ENCODE measurements at places on chromosomes 5 and 9. TPM values are rescaled to one million over a fixed set of nuclear protein-coding genes. Genes with fewer than 3 reads are reported as not detected.

GRCh38 chr9:13535141-13535540 lies 255.6 kb upstream of the MPDZ start:
- H3K27ac ChIP-seq: no peak overlapping the region
- H3K27me3 ChIP-seq: no peaks in the 10 kb centered on the region
- H3K36me3 ChIP-seq: no peaks in the 10 kb centered on the region

- H3K4me1 ChIP-seq: no peaks in the 10 kb centered on the region
- H3K27ac ChIP-seq: no peak overlapping the region
- DNase-seq: no peak
- no peak overlapping the region for H3K4me3 ChIP-seq
- H3K36me3 ChIP-seq: no peaks in the 10 kb centered on the region
These were observed 257.8 kb downstream of the BNC2 start for GRCh38 chr9:16612627-16613026.

- no peaks in the 10 kb centered on the region for H3K36me3 ChIP-seq
- no peaks in the 10 kb centered on the region for H3K27me3 ChIP-seq
- H3K4me3 ChIP-seq: no peak overlapping the region
- no peak overlapping the region for H3K27ac ChIP-seq
These were observed 7.0 kb upstream of the UGT3A2 start for GRCh38 chr5:36073595-36074216.

GRCh38 chr5:31185951-31186350 lies 7.5 kb upstream of the CDH6 start:
- no peaks in the 10 kb centered on the region for H3K4me1 ChIP-seq
- no peaks in the 10 kb centered on the region for H3K27me3 ChIP-seq
- H3K36me3 ChIP-seq: no peaks in the 10 kb centered on the region

- H3K36me3 ChIP-seq: peaks cover 79% of the 10 kb centered on the region
- no peak overlapping the region for H3K27ac ChIP-seq
- H3K4me3 ChIP-seq: no peak overlapping the region
- no peaks in the 10 kb centered on the region for H3K27me3 ChIP-seq
- H3K4me1 ChIP-seq: no peaks in the 10 kb centered on the region
These were observed 29.4 kb upstream of the POMT1 start for GRCh38 chr9:131473198-131473885.

DNA sequence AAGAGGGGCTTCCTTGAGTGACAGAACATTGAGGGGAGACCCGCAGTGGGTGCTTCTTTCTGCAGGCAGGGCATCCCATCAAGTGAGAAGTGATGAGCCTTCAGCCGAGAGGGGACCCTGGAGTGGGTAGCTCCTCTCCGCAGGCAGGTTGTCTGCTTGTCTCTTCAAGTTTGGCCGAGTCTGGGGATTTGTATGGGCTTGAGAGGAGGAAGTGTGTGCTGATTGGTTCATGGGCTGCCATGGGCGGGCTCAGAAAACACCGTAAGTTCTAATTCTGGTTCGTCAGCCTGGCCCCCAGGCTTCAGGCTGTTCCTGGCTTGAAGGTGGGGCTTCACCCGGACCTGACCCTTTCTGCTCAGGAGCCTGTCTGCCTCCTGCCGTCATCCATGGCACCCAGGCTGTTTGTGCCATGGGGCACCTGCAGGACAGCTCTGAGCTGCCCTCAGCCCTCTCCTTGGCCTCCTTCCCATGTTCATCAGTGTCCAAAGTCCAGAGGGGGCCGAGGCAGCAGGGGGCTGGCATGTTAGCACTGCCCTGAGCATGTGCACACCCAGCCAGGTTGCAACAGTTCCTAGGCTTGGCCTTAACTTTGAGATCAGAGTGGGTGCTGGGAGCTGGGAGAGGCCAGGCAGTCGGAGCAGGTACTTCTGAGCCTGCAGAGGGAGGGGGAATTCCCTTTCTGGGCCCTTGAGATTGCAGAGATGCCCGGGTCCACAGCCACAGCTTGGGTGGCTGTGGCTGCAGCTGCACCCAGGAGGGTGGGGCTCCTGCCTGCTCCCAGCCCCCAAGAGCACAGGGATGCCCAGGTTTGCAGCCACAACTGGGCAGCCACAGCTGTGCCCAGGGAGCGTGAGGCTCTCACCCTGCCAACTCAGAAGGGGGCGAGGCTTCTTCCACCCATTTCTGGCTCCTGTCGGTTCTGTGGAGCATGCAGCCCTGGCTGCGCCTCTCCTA lies 13.5 kb upstream of the DHFR start:
- no peaks in the 10 kb centered on the region for H3K27me3 ChIP-seq
- no peak for DNase-seq
- H3K27ac ChIP-seq: no peak overlapping the region
- H3K36me3 ChIP-seq: peaks cover 20% of the 10 kb centered on the region
- no peaks in the 10 kb centered on the region for H3K4me1 ChIP-seq

DNA sequence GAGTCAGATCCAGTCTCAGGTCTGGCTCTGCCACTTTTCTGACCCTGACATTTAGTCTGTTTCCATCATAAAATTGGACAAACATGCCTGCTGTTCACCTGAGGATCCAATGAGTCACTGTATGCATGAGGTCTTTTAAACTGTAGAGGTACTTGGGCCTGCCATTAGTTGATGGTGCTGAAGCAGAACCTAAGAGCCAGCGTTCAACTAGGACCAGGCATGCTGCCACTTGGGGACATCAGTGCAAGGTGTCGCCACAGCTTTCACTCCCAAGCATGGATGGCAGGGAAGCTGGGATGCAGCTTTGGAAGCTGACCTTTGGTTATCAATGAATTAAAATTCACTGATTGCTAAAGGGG lies 37.1 kb downstream of the NEUROG1 start:
- H3K27me3 ChIP-seq: peaks cover 36% of the 10 kb centered on the region
- no peaks in the 10 kb centered on the region for H3K4me1 ChIP-seq
- DNase-seq: no peak
- no peaks in the 10 kb centered on the region for H3K36me3 ChIP-seq
- H3K27ac ChIP-seq: no peak overlapping the region

GRCh38 chr9:123470121-123470782 lies 114.3 kb downstream of the CRB2 start:
- peaks cover 47% of the 10 kb centered on the region for H3K4me1 ChIP-seq
- no peak overlapping the region for H3K4me3 ChIP-seq
- H3K36me3 ChIP-seq: no peaks in the 10 kb centered on the region
- no peaks in the 10 kb centered on the region for H3K27me3 ChIP-seq
- no peak for DNase-seq

DNA sequence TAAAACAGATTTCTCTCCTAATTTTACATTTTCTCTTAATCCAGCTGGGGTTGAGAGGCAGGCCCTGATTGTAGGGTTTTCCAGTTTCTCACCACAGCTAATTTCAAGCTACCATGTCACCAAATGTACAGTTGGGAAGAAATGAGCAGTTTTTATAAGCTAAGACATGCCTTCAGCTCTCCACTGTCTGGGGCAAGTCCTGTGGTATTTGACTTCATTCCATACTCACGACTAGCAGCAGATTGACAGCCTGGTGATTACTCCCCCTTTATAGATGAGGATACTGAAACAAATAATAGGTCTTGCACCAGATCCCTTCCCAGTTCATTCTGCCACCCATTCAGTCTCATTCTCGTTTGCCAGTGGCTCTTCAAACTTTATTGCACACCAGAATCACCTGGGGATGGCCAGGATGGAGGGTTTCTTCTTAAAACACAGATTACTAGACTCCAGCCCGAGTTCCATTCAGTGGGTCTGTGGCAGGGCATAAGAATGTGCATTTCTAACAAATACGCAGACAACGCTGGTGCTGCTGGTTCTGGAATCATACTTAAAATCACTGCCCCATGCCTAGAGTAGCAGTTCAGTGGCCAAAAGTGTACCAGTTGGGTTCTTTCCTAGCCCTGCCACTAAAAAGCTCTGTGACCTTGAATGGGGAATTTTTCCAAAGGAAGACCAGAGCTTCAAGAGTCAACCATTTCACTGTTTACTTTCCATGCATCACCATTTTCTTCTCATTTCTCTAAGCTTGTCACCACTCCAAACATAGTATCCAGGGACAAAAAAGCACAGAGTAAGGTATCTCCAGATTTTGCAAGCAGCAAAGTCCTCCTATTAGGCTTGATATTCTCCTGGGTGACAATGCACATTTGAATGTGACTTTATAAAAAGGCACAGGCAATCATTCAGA lies 64.3 kb downstream of the CSNK1A1 start:
- no peak overlapping the region for H3K4me3 ChIP-seq
- H3K27ac ChIP-seq: peak overlapping the region; percentile 38
- DNase-seq: no peak
- H3K27me3 ChIP-seq: no peaks in the 10 kb centered on the region

DNA sequence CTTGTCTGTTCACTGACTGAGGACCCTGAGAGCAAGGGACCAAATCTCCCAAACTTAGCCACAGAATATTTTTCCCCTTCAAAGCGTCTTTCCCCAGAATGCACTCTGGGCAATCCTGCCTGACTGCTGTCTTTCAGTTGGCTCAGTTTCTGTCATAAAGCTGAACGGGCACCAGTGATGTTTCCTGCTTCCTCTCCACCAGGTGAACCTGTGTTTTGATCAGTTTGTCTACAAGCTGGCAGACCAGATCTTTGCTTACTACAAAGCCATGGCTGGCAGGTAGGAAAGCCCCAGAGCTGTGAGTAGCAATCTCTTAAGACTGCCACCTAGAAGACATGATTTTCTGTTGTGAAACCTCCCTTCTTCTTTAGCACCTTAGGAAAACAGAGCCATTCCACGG lies 61.8 kb downstream of the CYFIP2 start:
- no peak overlapping the region for H3K27ac ChIP-seq
- peaks cover 48% of the 10 kb centered on the region for H3K36me3 ChIP-seq
- H3K4me3 ChIP-seq: no peak overlapping the region
- DNase-seq: no peak
- H3K4me1 ChIP-seq: no peaks in the 10 kb centered on the region

GRCh38 chr9:92988215-92988768 lies 41.0 kb downstream of the FGD3 start:
- H3K36me3 ChIP-seq: no peaks in the 10 kb centered on the region
- H3K27ac ChIP-seq: no peak overlapping the region
- no peak for DNase-seq
- no peaks in the 10 kb centered on the region for H3K27me3 ChIP-seq
- H3K4me3 ChIP-seq: no peak overlapping the region

DNA sequence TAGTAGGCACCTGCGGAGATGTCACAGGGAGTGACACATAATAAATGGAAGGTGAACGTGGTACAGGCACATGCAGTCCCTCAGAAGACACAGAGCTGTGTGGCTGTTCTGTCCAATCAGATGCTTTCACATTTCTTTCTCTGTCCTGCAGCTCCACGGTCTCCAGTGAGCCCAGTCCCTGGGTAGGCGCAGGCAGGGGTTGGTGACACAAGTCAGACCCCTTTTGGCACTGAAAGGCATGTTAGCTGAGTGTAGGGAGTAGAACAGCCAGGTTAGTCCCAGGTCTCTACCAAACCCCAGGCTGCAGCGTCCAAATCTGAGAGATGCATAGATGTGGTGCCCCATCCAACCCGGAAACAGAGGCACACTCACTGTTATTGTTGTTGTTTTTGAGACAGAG lies 2.8 kb downstream of the SLC31A2 start:
- no peak for DNase-seq
- peaks cover 10% of the 10 kb centered on the region for H3K4me1 ChIP-seq
- H3K27me3 ChIP-seq: no peaks in the 10 kb centered on the region
- no peak overlapping the region for H3K27ac ChIP-seq

DNA sequence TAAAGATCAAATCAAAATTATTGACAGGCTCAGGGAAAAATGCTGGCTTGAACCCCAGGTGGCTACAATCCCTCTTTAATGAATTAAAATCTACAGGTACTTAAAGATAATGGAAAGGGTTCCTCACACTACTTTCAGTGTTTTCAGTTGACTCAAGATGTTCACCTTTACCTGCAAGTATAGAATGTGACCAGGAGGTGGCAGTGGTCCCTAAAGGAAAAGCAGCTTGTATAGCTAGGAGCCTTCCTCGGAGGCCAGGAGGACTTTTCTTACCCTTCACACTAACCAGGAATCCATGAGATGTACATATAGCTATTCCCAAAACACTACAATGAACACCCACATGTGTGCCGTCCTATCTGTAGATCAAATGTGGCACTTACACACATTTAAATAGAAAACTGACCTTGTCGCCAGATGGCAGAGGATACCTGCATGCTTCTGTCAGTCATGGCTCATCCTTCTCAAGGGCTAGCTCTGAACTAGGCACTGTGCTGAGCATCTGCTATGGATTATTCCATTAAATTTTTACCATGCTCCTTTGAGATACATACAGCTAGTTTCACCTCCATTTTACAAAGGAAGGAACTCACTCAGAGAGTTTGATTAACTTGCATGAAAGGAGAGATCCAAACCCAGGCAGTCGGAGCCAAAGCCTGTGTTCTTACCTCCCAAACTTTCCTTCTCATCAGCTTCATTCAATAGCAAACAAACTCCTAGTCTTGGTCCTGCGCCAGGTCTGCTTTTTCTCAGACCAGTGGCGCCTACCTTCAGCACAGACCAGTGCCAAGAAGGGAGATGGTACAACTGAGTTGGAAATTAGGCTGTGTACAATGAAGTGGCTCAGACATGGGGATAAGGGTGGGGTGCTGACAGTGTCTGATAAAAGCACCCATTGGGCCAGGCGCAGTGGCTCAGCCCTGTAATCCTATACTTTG lies 24.5 kb downstream of the C9orf152 start:
- H3K4me3 ChIP-seq: no peak overlapping the region
- H3K27me3 ChIP-seq: no peaks in the 10 kb centered on the region
- no peaks in the 10 kb centered on the region for H3K4me1 ChIP-seq
- no peaks in the 10 kb centered on the region for H3K36me3 ChIP-seq

DNA sequence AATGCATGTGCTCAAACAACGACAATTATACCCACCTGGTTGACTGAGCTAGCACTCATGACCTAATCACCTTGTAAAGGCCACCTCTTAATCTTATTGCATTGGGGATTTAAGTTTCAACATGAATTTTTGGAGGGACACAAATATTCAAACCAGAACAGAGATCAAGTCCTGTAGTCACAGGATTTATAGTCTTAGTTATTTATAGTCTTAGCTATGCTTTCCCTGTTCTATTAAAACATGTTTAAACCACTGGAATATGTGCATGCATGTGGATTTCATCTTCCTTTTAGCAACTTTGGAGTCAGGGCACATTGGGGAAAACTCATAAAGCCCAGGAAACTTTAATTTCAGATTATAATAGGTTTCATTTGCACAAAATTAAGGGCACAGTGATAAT lies 26.7 kb downstream of the ANKDD1B start:
- DNase-seq: no peak
- H3K27ac ChIP-seq: no peak overlapping the region
- H3K4me1 ChIP-seq: no peaks in the 10 kb centered on the region
- no peaks in the 10 kb centered on the region for H3K36me3 ChIP-seq
- H3K27me3 ChIP-seq: no peaks in the 10 kb centered on the region

- no peak for DNase-seq
- no peaks in the 10 kb centered on the region for H3K36me3 ChIP-seq
- H3K4me3 ChIP-seq: no peak overlapping the region
- H3K4me1 ChIP-seq: no peaks in the 10 kb centered on the region
These were observed 145.3 kb upstream of the PAPPA start for GRCh38 chr9:116008278-116008677.

GRCh38 chr5:137466889-137467288 lies 32.2 kb downstream of the SPOCK1 start:
- no peak for DNase-seq
- no peak overlapping the region for H3K4me3 ChIP-seq
- H3K27me3 ChIP-seq: no peaks in the 10 kb centered on the region
- peaks cover 6% of the 10 kb centered on the region for H3K4me1 ChIP-seq
- no peak overlapping the region for H3K27ac ChIP-seq

The ROR2 gene
- 20.6 TPM for total RNA-seq

The CER1 gene
- 0.72 TPM for total RNA-seq

The GPR150 gene
- total RNA-seq: 0.50 TPM

The FCN2 gene
- total RNA-seq: not detected

The OLFM1 gene
- 52.5 TPM for total RNA-seq

The GRM6 gene
- total RNA-seq: 0.06 TPM

The STPG3 gene
- not detected for total RNA-seq

Data from spinal cord (tissue), 10 donors.